Tibial nerve (tissue), 4 donors: ENCODE measurements at places on chromosomes 4 and X. TPM values are rescaled to one million over a fixed set of nuclear protein-coding genes. Genes with fewer than 3 reads are reported as not detected.

- no peak for DNase-seq
Observed at GRCh38 chrX:119071381-119071780, 1.4 kb upstream of the CT47C1 start.

DNA sequence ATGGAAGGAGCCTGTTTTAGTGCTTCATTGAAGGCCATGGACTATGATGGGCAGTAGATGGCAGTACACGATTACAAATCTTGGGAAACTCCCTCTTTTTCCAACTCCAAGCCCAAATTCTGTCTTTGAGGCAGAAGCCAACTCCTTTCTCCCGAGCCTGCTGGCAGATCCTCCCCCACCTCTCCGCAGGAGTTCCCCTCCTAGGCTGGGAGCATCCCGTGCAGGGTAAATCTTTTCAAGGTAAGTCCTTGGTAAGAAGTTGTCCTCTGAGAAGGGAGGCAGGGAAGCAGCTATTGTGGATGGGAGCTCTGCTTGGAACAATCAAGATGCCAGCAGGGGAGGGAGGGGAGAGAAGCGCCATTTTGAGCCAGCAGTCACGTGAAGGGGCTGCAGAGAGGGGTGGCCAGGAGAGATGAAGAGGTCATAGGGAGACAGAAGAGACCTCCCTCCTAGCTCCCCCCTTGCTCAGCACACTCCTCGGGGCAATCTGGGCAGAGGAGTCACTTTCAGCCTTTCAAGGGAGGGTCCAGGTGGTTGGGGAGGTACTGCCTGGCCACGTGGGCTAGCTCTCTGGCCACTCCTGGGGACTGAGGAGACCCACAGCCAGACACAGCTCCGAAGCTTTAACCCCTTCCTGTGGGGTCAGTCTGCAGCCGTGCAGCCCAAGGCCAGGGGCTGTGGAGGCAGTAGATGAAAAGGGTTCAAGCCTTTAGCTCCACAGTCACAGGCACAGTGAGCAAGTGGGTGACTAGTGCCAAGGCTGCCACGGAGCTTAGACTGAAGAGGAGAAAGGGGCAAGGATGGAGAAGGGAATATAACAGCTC, 9.6 kb downstream of the CC2D2A start:
- DNase-seq: peak; percentile 49

Gene SPANXA1
- total RNA-seq: not detected

DNA sequence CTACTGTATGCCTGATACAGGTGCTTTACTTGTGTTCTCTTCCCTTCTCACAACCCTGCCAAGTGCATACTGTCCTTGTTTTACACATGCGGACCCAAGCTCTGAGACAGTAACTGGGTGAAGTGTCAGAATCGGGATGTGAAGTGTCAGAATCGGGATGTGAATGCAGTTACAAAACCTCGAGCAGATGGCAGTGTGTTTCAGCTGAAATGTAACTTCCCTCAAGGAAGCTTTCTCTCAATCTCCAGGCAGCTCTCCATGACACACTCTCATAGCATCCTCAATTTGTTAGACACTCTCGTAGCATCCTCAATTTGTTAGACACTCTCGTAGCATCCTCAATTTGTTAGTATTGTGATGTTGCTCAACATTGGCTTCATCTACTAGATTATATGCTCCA, 1.1 kb upstream of the HPSE start:
- peak; percentile 5 for DNase-seq

Gene VCX3B
- total RNA-seq: not detected

Gene ITIH6
- not detected for total RNA-seq

DNA sequence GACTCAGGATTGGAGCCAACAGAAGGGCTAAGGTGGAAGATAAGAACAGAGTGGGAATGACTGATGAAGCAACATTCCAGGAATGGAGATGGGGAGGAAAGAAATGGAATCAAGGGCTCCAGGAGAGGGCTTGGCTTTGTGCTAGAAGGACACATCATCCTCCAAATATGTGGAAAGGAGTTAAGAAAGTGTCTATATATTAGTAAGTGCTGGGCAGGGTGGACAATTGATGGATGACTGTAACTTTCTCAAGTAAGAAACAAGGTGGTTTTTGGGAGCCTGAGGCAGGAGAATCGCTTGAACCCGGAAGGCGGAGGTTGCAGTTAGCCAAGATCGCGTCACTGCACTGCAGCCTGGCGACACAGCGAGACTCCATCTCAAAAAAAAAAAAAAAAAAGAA, 71.6 kb upstream of the NFKB1 start:
- no peak for DNase-seq

Gene FAM241A
- total RNA-seq: 4.8 TPM

GRCh38 chrX:79570524-79571240, 203.5 kb upstream of the ITM2A start:
- DNase-seq: no peak
